ENCODE measurements at places on chromosomes 12 and 14.

GRCh38 chr12:123363740-123364531 lies 711 bp downstream of the SBNO1 start:
- H3K4me1 ChIP-seq, result peaks cover 35% of the 10 kb centered on the region
- H3K4me3 ChIP-seq, result peak overlapping the region; percentile 93
- peak overlapping the region; percentile 94 for H3K27ac ChIP-seq

DNA sequence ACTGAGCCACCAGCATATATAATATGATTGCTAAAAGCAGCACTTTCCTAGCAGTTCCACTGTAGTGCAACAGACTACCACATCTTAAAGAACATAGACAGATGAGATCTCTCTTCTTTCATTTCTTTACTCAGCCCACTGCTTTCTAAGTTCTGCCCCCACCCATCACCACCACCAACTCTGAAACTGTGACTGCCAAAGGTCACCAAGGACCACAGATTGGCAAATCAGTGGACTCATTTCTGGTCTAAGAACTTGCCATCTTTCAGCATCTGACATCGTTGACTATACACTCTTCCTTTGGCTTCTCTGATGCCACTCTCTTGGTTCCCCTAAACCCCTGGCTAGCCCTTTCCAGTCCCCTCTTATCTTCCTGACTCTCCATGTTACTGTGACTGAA lies 38.4 kb downstream of the IFNG start:
- DNase-seq, result no peak
- no peaks in the 10 kb centered on the region for H3K27me3 ChIP-seq
- H3K4me1 ChIP-seq, result no peaks in the 10 kb centered on the region
- no peak overlapping the region for H3K27ac ChIP-seq
- H3K4me3 ChIP-seq, result no peak overlapping the region
- H3K36me3 ChIP-seq, result no peaks in the 10 kb centered on the region

GRCh38 chr14:38168416-38168815 lies 39.3 kb upstream of the SSTR1 start:
- no peak for DNase-seq
- H3K27ac ChIP-seq, result no peak overlapping the region
- no peaks in the 10 kb centered on the region for H3K4me1 ChIP-seq
- no peaks in the 10 kb centered on the region for H3K27me3 ChIP-seq
- H3K4me3 ChIP-seq, result no peak overlapping the region
- H3K36me3 ChIP-seq, result no peaks in the 10 kb centered on the region

- no peaks in the 10 kb centered on the region for H3K27me3 ChIP-seq
- H3K27ac ChIP-seq, result no peak overlapping the region
- no peaks in the 10 kb centered on the region for H3K36me3 ChIP-seq
- no peak overlapping the region for H3K4me3 ChIP-seq
- no peak for DNase-seq
- peaks cover 19% of the 10 kb centered on the region for H3K4me1 ChIP-seq
These were observed 111.7 kb downstream of the PPP2R5E start for GRCh38 chr14:63431466-63431865.

DNA sequence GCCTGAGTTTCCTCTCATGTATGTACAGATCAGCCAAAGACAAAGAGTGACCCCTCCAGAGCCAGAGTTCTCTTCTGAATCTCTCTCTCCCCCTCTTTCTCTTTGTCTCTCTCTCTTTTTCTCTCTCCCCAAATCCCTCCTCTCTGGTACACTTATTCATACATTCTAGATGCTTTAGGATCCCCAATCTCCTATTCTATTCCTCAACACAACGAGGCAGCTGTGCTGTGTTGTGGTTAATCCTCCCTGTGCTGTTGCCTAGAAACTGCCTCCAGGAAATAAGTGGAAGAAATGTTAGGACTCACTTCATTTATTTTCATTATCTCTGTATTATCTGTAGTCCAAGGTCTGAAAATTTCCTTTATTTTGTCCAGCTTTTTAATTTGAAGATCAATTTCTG lies 350.5 kb upstream of the OR4E1 start:
- no peaks in the 10 kb centered on the region for H3K4me1 ChIP-seq
- no peaks in the 10 kb centered on the region for H3K27me3 ChIP-seq
- DNase-seq, result no peak
- no peak overlapping the region for H3K4me3 ChIP-seq
- H3K36me3 ChIP-seq, result no peaks in the 10 kb centered on the region

DNA sequence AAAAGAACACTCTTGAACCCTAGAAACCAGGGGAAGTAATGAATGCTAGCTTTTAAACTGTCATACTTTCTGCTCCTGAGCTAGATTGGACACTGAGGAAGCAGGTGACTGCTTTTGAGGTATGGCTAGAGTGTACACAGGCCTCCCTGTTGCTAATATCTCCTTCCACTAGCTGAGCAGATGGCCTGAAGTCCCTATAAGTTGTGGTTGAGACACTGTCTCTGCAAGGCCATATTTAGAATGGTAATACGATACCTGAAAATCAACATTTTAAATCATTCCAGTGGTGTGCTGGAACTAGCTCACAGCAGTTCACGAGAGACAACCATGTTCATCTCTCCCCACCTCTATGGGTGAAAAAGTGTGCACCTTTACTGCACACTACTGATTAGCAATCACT lies 46.4 kb upstream of the BMP4 start:
- no peak overlapping the region for H3K4me3 ChIP-seq
- H3K27me3 ChIP-seq, result no peaks in the 10 kb centered on the region
- no peaks in the 10 kb centered on the region for H3K36me3 ChIP-seq
- no peak overlapping the region for H3K27ac ChIP-seq
- DNase-seq, result no peak

DNA sequence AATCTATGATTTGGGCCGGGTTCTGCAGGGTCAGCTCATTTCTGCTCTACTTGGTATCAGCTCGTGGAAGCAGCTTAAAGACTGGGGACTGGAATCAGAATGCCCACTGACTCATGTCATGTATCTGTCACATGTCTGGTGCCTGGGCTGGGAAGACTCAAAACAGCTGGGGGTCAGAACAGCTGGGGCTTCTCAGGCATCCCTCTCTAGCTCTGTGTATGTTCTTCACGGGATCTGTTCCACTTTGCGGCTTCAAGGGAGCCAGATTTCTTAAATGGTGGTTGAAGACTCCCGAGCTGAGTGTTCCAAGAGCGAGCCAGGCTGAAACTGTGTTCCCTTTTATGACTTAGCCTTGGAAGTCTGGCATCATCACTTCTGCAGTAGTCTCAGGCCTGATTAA lies 11.9 kb downstream of the AEBP2 start:
- no peaks in the 10 kb centered on the region for H3K27me3 ChIP-seq
- no peaks in the 10 kb centered on the region for H3K36me3 ChIP-seq
- no peak overlapping the region for H3K27ac ChIP-seq
- H3K4me3 ChIP-seq, result no peak overlapping the region

DNA sequence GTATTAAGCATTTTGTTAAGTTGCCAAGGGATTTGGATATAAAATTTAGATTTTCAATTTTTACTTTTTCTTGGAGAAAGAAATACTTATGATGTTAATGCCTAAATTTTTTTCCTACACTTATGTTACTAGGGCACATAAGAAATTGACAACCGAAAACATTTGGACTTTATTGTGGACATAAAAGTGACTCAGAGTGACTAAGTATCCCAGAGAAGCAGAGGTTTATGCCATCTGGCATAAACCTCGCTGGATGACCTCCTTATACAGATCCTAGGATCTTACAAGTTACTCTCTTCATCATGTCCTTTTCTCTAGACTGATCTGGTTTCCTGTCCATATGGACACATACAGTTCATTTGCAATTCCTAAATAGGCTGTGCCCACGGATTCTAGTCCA lies 89.8 kb downstream of the RERG start:
- no peak for DNase-seq
- no peaks in the 10 kb centered on the region for H3K36me3 ChIP-seq
- no peaks in the 10 kb centered on the region for H3K4me1 ChIP-seq
- H3K27ac ChIP-seq, result no peak overlapping the region
- no peak overlapping the region for H3K4me3 ChIP-seq

GRCh38 chr14:20048202-20048601 lies 11.6 kb upstream of the OR4L1 start:
- no peak overlapping the region for H3K4me3 ChIP-seq
- H3K4me1 ChIP-seq, result no peaks in the 10 kb centered on the region
- no peak for DNase-seq
- H3K27me3 ChIP-seq, result no peaks in the 10 kb centered on the region
- H3K27ac ChIP-seq, result no peak overlapping the region

- H3K27ac ChIP-seq, result no peak overlapping the region
- H3K27me3 ChIP-seq, result no peaks in the 10 kb centered on the region
- no peaks in the 10 kb centered on the region for H3K4me1 ChIP-seq
- H3K4me3 ChIP-seq, result no peak overlapping the region
- DNase-seq, result no peak
These were observed 90.6 kb upstream of the BCL2L14 start for GRCh38 chr12:11980115-11980514.

GRCh38 chr14:64746298-64747250 lies 42.4 kb downstream of the PLEKHG3 start:
- peaks cover 13% of the 10 kb centered on the region for H3K4me1 ChIP-seq
- H3K36me3 ChIP-seq, result peaks cover 69% of the 10 kb centered on the region
- DNase-seq, result no peak
- no peaks in the 10 kb centered on the region for H3K27me3 ChIP-seq
- no peak overlapping the region for H3K27ac ChIP-seq
- H3K4me3 ChIP-seq, result no peak overlapping the region

GRCh38 chr12:42568952-42569915 lies 20.3 kb downstream of the PRICKLE1 start:
- H3K4me3 ChIP-seq, result no peak overlapping the region
- H3K4me1 ChIP-seq, result peaks cover 16% of the 10 kb centered on the region
- no peak overlapping the region for H3K27ac ChIP-seq
- no peaks in the 10 kb centered on the region for H3K36me3 ChIP-seq

DNA sequence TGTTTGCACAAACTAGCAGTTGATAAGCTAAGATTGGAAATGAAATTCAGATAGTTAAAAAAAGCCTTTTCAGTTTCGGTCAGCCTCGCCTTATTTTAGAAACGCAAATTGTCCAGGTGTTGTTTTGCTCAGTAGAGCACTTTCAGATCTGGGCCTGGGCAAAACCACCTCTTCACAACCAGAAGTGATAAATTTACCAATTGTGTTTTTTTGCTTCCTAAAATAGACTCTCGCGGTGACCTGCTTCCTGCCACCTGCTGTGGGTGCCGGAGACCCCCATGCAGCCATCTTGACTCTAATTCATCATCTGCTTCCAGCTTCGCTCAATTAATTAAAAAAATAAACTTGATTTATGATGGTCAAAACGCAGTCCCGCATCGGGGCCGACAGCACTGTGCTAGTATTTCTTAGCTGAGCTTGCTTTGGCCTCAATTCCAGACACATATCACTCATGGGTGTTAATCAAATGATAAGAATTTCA lies 335.6 kb downstream of the TMEM121 start:
- peak; percentile 48 for DNase-seq
- H3K27ac ChIP-seq, result no peak overlapping the region
- H3K36me3 ChIP-seq, result no peaks in the 10 kb centered on the region
- H3K4me3 ChIP-seq, result no peak overlapping the region
- no peaks in the 10 kb centered on the region for H3K4me1 ChIP-seq

DNA sequence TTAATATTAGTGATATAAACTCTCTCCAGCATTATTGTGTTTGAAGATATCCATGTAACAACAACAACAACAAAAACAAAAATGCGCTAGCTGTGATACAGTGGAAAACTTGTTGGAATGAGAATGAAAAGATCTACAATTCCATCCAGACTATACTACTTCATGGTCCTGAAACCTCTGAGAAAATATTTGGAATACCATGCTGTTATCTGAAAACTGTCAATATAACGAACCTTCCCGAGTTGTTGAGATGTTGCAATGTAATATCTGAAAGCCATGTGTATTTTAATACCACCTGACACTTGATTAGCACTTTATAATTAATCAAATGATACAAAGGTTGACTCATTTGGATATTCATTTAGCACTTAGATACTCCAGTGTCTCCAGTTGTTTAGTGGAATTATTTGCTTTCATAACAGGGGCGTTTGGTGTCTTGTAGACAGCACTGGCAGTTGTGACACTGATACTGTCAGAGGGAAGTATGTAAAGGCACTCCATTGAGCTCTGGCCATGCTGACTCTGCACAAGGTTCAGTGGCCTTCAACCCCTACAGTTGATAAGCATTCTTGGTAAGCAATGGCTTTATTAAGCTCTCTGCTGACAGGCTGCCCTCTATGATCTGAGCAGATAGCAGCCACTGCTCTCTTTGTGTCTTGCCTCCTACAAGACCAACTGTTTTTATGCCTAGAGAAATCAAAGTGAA lies 447.1 kb upstream of the SEL1L start:
- no peaks in the 10 kb centered on the region for H3K4me1 ChIP-seq
- no peak overlapping the region for H3K4me3 ChIP-seq
- no peak for DNase-seq
- H3K27me3 ChIP-seq, result no peaks in the 10 kb centered on the region

GRCh38 chr12:42957561-42958290 lies 368.2 kb upstream of the PRICKLE1 start:
- H3K4me3 ChIP-seq, result no peak overlapping the region
- no peaks in the 10 kb centered on the region for H3K27me3 ChIP-seq
- H3K27ac ChIP-seq, result no peak overlapping the region
- no peaks in the 10 kb centered on the region for H3K36me3 ChIP-seq

GRCh38 chr12:57237932-57238853 lies 8.7 kb downstream of the SHMT2 start:
- DNase-seq, result peak; percentile 70
- H3K27me3 ChIP-seq, result peaks cover 57% of the 10 kb centered on the region
- peak overlapping the region; percentile 56 for H3K4me3 ChIP-seq
- H3K36me3 ChIP-seq, result peaks cover 16% of the 10 kb centered on the region
- no peak overlapping the region for H3K27ac ChIP-seq

DNA sequence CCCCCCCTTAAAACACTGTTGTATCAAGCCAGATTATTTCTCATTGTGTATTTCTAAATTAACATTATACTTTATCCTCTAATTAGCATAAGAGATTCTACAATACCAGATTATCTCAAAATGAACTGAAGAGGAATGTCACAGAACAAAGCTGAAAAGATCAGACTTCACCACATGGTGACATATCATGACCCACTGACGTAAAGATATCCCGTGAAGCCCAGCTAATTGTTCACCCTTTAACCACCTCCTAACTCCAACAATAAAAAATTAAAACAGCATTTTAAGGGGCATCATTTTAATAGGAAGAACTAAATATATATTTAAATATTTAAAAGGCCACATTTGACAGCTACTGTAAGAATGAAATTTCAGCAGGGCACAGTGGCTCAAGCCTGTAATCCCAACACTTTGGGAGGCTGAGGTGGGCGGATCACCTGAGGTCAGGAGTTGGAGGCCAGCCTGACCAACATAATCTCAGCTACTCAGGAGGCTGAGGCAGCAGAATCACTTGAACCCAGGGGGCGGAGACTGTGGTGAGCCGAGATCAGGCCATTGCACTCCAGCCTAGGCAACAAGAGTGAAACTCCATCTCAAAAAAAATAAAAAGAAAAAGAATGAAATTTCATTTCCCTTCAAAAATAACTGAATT lies 29.0 kb downstream of the CDK17 start:
- no peaks in the 10 kb centered on the region for H3K27me3 ChIP-seq
- H3K36me3 ChIP-seq, result no peaks in the 10 kb centered on the region
- DNase-seq, result no peak
- peaks cover 63% of the 10 kb centered on the region for H3K4me1 ChIP-seq

- H3K27me3 ChIP-seq, result peaks cover 11% of the 10 kb centered on the region
- no peaks in the 10 kb centered on the region for H3K36me3 ChIP-seq
- no peak overlapping the region for H3K27ac ChIP-seq
- H3K4me3 ChIP-seq, result no peak overlapping the region
- peaks cover 7% of the 10 kb centered on the region for H3K4me1 ChIP-seq
These were observed 77.6 kb downstream of the NTF3 start for GRCh38 chr12:5509557-5509956.

GRCh38 chr12:123153906-123154305 lies 3.0 kb upstream of the PITPNM2 start:
- H3K4me3 ChIP-seq, result no peak overlapping the region
- peaks cover 25% of the 10 kb centered on the region for H3K4me1 ChIP-seq
- DNase-seq, result no peak
- H3K36me3 ChIP-seq, result no peaks in the 10 kb centered on the region

- no peaks in the 10 kb centered on the region for H3K27me3 ChIP-seq
- H3K27ac ChIP-seq, result no peak overlapping the region
- peaks cover 19% of the 10 kb centered on the region for H3K4me1 ChIP-seq
- no peaks in the 10 kb centered on the region for H3K36me3 ChIP-seq
- no peak for DNase-seq
These were observed 13.1 kb upstream of the SIVA1 start for GRCh38 chr14:104739546-104740516.
